ENCODE measurements at places on chromosomes 7 and 10.

DNA sequence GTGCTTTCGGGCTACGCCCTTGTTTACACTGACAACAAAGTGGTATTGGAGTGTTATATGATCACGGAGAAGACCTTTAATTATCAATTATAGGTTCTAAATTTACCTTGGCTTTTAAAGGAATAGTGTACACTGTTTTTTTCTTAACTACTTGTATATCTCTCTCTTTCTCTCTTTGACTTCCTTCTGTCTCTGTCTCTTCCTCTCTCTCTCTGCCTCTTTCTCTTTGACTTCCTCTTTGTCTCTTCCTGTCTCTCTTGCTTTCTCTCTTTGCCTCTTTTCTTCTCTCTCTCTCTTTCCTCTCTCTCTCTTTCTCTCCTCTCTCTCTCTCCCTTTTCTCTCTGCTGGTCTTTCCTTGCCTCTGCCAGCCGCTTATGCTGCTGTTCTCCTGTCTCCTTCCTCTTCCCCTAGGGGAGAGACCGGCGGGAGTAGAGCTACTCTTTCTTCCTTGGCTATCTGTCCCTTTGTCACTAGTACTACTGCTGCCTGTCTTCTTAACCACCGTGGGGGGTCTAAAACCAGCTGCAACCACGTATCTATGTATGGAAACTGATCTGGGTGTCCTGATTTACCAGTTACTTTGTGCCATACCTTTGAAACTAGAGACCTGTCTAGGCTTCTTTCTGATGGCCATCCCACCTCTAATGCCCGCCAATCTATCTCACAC, 36.9 kb upstream of the GSDME start:
- DNase-seq = no peak

GRCh38 chr10:52664629-52665028, 108.0 kb downstream of the MBL2 start:
- DNase-seq = no peak

- DNase-seq = no peak
Measured at GRCh38 chr10:100775386-100775785, 30.0 kb downstream of the PAX2 start.

DNA sequence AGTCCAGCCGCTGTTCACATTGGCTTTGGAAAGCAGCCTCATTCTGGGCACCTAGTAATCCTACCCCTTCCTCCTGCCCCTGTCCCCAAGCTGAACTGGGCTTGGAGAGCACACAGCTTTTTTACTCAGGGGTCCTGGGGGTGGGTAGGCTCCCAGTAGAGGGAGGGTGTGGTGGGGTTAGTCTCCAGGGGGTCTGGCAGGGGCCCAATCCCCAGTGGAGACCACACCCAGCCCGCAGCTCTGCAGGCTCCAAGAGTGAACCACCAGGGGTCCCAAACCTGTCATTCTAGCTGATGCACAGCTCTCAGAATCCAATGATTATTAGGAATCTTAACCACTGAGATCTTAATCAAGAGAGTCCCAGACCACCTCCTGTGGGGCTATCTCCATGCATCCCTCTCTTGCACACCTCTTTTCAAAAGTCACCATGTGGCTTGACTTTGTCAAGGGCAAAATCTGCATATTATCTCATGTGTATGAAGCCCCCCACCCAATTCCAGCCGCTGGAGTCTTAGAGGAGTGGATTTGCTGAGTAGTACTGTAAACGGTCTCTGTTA, 2.7 kb downstream of the HOXA11 start:
- DNase-seq = no peak

- peak; percentile 72 for DNase-seq
Measured at GRCh38 chr7:362402-363096, 72.6 kb downstream of the FOXL3 start.

- no peak for DNase-seq
Measured at GRCh38 chr7:586494-586893, 66.8 kb upstream of the PDGFA start.

GRCh38 chr10:100654782-100655325, 90.5 kb upstream of the PAX2 start:
- DNase-seq = no peak

DNA sequence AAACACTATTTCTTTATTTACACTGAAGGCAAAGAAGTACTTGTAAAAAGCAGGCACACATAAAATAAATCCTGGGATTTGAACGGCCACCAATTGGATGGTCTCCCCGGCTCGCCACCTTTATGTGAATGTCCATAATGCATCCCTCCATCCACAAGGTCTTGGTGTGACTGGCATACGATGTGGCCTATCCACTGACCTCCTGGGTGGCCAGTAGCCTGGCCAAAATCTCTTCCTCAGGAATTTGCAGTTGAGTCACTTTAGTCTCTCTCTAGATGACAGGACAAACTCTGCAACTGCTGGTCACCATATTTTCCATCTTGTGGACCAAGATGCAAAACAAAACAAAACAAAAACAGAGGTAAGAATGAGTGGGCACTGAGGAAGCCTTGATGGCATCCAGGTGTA, 39.1 kb downstream of the CDK1 start:
- DNase-seq = no peak

DNA sequence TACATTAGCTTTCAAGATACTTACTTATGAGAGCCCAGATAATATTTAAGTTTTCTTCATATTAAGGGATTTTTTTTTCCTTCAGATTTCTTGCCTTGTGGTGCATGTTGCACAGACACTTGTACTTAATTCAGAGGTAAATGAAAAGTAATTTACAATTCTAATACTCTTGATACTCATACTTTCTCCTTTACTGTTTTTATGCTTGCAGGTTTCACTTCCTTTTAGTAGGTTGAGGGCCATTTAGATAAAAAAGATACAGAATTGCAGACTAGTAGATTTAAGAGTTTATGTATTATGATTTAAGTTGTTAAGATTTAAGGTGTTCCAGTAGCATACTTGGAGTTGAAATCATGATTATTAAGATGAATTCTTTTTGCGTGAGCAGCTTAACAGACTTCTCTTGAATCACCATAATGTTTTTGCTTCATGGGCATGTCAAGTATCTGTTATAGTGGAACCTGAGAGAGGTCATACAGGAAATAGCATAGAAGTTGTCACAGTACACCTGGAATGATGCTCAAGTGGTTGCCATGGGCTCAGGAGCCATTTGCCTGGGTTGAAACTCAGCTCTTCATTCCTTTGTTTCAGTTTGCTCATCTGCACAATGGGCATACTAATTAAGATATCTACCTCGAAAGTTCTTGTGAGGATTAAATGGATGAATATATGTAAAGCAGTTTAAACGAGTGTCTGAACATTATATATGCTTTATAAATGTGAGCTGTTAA, 174.8 kb upstream of the PRPS1L1 start:
- no peak for DNase-seq

DNA sequence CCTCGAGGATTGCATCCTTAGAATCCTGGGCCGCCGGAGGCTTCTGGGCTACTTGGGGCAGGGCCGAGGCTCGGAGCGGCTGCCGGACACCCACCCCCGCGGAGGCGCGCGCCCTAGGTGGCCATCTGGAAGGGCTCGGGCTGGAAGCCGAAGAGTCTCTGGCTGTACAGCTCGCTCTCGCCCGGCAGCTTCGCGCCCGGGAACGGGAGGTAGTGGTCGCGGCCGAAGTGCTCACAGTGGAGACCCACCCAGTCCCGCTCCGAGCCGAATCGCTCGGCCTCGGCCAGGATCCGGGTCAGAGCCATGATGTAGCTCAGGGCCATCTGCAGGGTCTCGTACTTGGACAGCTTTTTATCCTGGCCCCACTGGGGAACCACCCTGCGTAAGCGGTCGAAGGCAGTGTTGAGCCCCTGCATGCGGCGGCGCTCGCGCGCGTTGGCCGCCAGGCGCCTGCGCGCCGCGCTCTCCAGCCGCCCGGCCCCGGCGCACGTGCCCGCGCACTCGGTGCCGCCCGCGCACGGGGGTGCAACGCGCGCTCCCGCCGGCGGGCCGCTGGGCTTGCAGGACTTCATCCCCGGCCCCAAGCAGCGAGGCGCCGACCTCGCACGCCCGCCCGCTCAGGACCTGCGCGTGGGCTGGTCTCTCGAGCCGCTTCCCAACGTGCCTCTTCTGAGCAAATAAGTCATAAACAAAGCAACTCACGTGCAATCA, 652 bp downstream of the ATOH7 start:
- peak; percentile 57 for DNase-seq

- DNase-seq = no peak
Measured at GRCh38 chr7:137539111-137539715, 195.7 kb upstream of the PTN start.

- no peak for DNase-seq
Measured at GRCh38 chr7:121262221-121262620, 66.6 kb upstream of the WNT16 start.

GRCh38 chr7:130875265-130875741, 141.3 kb upstream of the KLF14 start:
- DNase-seq = peak; percentile 57

DNA sequence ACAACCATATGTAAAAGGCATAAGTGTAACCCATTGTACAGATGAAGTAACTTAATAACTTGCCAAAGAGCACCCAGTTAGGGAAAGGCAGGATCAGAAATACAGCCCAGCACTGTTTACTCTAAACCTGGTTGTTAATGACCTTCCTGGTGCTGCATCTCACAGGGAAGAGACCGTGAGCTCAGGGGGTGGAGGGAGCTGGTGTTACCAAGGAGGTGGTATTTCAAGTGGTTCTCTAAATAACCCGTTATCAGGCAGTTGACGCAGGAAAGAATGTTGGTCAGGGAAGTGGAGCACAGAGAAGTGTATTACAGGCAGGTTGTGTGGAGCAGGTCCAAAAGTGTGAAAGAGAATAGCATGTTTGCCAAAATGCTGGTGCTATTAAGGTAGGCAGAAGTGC, 4.4 kb upstream of the ST7 start:
- no peak for DNase-seq

DNA sequence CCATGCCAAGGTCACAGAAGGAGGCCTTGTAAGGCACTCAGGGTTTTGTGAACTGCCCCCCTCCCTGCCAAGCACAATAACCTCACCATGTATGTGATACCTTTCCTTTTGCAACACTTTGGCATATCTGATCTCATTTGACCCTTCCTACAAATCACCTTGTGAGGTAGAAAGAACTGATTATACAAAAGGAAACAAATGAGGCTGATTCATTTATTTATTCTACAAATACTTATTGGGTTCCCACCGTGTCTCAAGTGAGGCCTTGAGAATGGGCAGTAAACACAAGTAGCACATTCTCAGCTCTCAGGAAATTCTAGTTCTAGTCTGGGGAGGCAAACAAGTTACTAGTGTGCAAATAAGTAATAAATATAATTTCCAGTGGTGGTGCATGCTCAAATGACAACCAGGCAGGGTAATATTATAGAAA, 19.6 kb downstream of the PLCE1 start:
- DNase-seq = no peak

DNA sequence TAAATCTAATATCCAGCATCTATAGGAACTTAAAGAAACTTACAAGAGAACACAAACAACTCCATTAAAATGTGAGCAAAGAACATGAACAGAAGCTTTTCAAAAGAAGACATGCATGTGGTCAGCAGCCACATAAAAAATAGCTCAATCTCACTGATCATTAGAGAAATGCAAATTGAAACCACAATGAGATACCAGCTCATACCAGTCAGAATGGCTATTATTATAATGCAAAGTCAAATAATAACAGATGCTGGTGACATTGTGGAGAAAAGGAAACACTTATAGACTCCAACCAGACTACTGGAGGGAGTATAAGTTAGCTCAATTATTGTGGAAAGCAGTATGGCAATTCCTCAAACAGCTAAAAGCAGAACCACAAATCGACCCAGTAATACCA, 1314.5 kb downstream of the XPNPEP1 start:
- DNase-seq = no peak

DNA sequence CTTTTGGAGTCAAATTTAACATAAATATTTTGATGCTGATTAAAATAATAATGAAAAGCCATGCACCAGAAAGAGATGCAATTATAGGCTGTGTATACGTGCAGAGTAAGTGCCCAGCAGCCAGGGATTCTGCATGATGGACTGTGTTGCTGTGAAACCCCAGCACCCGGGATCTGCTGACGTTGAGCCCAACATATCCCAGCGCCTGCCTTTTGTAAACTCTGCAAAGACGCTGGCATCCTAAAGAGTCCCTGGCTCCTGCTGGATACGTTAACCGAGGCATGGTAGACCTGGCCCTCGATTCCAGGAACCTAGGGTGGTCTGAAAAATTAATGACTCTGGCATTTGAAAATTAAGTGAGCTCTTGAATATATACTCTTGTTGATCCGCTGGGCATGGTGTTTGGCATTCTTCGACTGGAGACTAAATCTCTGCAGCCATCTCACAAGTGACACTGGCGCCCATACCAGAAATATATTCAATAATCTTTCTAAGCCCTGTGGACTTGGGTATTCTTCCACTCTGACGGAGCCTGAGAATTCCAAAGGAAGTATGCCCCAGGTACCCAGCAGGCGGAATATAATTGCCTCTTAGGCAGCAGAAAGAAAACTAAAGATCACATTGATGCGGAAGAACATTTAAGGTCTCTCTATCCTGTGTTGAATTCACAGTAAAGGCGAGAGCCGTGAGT, 191.2 kb upstream of the SH2B2 start:
- DNase-seq = no peak

GRCh38 chr10:24344279-24344678, 135.3 kb downstream of the KIAA1217 start:
- DNase-seq = no peak

DNA sequence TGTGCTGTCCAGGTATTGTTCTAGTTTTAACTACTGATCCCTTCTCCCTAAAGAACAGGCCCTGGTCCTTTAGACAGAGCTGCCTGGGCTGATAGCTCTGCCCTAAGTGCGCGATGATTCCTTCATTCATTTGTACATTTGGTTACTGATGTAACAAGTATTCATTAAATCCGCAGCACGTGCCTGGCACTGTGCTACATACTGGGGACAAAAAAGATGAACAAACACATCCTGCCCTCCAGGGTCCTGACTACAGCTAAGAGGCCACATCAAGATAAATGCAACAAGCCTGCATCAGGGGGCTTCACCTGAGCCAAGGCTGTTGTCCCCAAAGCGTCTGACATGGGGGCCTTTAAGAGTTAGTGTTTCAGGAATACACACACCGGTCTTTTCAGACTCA, 99.0 kb upstream of the PODXL start:
- no peak for DNase-seq

DNA sequence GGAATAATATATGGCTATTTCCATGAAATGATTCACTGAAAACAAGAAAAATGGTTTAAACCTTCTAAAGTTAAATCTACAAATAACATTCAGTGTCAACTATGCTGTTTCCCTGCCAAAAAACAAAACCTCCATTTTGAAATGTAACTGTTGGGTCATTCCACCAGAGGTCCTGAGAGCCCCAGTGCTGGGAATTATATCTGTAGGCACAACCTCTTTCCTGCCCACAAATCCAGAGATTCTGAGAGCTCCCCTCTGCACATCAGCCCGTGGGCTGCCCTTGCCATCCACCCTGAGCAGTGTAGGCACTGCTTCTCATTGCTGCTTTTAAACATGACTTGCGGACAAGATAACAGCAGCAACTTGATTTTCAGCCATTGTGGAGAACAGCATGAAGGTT, 198.6 kb downstream of the TMEM178B start:
- DNase-seq = no peak

GRCh38 chr10:33025910-33026309, 67.9 kb upstream of the ITGB1 start:
- no peak for DNase-seq

- no peak for DNase-seq
Measured at GRCh38 chr7:143383642-143383957, 2.5 kb downstream of the ZYX start.

- no peak for DNase-seq
Measured at GRCh38 chr7:76259124-76260093, 43.1 kb upstream of the HSPB1 start.

Data from activated CD4-positive, alpha-beta T cell treated with anti-CD3 and anti-CD28 coated beads, Interleukin-10, Interleukin-2, amounts not matched to agents 100 ng/mL and 50 ng/mL, durations not matched to agents 16 hours and 8 hours (primary cell).